ENCODE measurements at places on chromosomes 2 and 18.

DNA sequence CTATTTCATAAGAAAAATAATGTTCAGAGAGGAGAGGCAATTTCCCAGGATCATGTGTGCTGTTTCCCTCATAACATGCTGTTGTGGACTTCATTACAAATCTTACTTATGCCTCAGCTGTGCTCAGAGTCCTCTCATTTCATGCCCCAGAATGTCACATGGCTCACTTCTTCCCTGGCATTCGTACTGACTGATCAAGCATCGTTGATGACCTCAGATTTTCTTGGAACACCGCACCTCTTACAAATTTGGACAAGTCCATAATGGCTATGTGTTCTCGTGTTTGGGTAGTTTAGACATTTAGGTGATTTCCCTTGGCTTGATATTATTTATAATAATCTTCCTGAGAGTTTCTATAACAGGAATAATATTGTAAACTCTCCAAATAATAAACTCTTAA is 32.9 kb downstream of the SERPINB7 start:
- no peak for DNase-seq

- DNase-seq, result no peak
These were observed 51.0 kb downstream of the PSD4 start for GRCh38 chr2:113224647-113225236.

DNA sequence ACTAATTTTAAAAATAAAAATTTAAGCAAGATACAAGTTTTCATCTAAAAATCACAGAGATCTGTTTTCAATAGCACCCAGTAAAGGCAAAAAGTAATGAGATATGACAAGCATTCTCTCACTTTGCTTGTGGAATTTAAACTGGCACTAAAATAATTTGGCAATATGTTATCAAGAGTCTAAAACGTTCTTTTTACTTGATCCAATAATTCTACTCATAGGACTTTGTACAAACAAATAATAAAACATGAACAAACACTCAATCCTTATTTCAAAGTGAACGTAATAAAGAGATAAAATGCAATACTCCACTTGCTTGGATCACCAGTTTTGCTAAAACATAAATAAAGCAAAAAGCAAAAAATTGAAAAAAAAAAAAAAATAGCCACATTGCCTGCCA is 30.4 kb downstream of the PIAS2 start:
- no peak for DNase-seq

- no peak for DNase-seq
These were observed 133.5 kb downstream of the GLI2 start for GRCh38 chr2:120869036-120869729.

DNA sequence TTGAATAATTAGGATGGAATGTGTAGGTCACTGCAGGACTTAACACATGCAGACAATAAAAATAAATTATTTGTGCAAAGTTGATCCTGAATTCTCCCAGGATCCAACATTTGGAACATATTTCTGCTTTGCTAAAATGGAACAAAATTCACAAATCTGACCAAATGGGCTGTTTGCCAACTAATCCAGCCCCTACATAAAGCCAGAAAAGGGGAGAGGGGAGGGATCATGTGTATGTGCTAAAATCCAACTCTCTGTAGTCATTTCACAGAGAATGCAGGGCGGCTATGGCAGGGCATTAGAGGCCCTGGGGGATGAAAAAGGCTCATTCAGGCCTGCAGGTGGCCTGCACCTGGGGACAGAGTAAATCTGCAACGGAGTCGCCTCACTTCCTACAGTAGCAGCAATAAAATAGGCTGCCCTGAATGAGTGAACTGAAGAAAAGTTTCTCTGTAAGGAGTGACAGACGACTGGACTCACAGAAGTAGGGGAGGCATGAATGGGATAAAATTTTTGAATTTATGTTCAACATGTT is 4.0 kb upstream of the ZFP36L2 start:
- no peak for DNase-seq

DNA sequence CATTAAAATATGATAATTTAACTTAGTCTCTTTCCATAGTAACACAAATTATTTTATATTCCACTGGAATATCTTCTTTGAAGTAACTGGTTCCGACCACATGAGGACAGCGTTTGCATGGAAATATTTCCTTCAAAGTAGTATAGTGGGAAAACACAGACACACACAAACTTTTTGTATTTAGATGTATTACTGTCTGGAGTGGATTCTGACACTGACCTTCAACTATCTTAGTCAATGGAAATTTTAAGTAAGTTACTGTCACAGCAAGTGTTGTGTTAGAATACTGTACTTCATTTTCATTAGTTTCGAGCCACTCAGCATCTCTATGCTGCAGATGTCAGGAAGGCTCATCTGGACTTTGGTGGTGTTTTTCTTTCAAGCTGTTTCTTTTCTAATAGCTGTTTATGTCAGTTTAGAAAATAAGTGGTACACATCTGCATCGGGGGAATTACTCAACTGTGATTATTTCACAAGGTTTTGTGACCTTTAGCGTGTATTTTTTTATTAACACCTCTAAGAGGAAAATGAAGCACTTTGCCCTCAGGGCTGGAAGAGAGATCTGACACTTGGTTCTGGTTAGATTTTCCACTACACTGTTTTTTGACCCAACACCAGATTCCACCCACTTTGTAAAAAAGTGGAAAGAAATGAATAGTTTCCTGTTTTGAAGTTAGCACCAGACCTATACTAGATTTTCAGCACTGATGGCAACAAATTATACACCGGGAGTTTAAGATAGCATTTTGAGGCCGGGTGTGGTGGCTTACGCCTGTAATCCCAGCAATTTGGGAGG is 18.9 kb upstream of the THOC1 start:
- peak; percentile 22 for DNase-seq

Data from foreskin fibroblast (primary cell).